ENCODE measurements at places on chromosomes 13 and 19.

GRCh38 chr13:80463673-80464352 lies 122.9 kb upstream of the SPRY2 start:
- DNase-seq: no peak

GRCh38 chr13:47813718-47814117 lies 187.4 kb downstream of the SUCLA2 start:
- DNase-seq: no peak

GRCh38 chr13:106499113-106499512 lies 36.3 kb downstream of the EFNB2 start:
- no peak for DNase-seq

- DNase-seq: no peak
These were observed 236.4 kb upstream of the SGCG start for GRCh38 chr13:22944378-22944777.

GRCh38 chr19:15042826-15043225 lies 6.5 kb upstream of the CASP14 start:
- DNase-seq: no peak

GRCh38 chr13:52651897-52652195 lies 790 bp upstream of the SUGT1 start:
- no peak for DNase-seq
